Activated CD4-positive, alpha-beta T cell treated with anti-CD3 and anti-CD28 coated beads, Interleukin-2, amount 50 U/mL, for 24 hours (primary cell): ENCODE measurements at places on chromosomes 4 and X.

- DNase-seq: no peak
Observed at GRCh38 chr4:154254999-154255398, 236.6 kb downstream of the DCHS2 start.

GRCh38 chr4:108561116-108561515, 59.3 kb upstream of the RPL34 start:
- no peak for DNase-seq

- no peak for DNase-seq
Observed at GRCh38 chr4:162422312-162422711, 258.5 kb upstream of the FSTL5 start.

GRCh38 chr4:16521156-16521915, 295.1 kb upstream of the TAPT1 start:
- no peak for DNase-seq

GRCh38 chr4:87570290-87570805, 38.0 kb upstream of the DSPP start:
- no peak for DNase-seq

DNA sequence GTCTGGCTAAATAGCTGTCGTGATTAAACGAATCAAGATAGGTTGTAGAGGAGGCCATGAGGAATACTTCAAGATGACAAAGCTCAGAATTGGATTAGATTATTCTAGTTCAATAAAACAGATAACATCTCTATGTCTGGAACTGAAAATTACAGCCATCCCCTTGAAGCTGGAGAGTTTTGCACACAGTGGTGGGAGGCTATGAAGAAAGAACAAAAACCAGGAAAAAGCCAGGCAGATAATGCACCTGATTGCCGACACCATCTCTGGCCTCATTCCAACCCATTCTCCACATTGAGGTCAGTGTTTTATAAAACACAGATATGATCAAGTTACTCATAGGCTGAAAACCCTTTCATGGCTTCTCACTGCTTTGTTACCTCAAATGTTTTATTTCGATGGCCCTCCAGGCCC, 188.3 kb downstream of the RASL11B start:
- DNase-seq: no peak

- DNase-seq: no peak
Observed at GRCh38 chr4:25487155-25487554, 110.1 kb downstream of the ANAPC4 start.

- no peak for DNase-seq
Observed at GRCh38 chrX:19293606-19294325, 50.0 kb upstream of the PDHA1 start.

DNA sequence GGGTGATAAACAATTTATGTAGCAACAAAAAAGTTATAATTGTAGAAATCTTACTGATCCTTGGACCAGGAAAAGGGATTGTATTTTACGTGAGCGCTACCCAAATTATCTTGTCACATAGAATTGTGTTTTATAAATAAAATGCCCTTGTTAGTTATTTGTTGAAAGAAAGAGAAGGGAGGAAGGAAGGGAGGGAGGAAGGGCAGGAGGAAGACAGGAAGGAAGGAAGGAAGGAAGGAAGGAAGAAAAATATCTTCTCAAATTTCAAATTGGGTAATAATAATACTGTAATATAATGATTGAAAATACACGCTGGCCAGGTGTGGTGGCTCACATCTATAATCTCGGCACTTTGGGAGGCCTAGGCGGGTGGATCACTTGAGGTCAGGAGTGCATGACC, 206.2 kb upstream of the TLL1 start:
- DNase-seq: no peak

DNA sequence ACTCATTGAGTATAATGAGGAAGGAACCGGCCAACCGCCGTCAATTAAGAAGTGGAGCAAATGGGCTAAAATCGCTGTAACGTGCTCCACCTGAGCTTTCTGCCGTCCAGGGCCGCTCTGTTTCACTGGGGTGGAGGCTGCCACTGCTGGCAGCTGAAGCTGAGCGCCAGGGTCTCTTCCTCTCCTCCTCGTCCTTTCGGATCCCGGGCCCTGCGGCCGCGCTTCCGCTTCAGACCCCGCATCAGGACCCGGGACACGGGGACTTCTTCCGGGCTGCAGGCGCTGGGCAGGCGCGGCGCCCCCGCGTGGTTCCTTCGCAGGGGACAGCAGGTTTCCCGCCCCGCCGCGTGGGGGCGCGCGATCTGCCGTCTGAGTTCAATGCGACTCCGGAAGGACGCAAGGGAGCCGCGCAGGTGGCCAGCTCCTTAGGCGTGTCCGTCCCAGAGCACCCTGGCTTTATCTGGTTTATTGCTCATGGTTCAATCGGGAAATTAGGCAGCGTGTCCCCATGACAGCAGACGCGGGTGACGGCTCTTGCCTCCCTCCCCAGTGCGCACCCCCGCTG, 519.8 kb downstream of the TRIML1 start:
- no peak for DNase-seq

DNA sequence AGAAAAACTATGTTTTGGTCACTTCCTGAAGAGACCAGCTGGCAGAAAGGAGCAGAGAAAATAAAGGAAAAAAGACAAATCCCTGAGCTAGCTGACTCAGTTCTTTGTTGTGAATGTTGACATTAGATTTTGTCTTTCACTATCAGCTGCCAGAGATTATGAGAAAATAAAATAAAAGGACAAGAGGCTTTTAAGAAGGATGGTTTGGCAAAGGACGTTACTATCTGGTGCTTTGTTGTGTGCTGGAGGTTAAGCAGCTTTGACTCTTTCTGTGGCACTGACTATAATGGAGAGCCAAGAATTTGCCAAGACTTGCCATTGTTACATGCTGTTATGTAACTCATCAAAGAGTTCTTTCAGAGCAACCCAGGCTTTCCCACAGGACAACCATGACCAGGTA, 12.1 kb downstream of the ASB5 start:
- no peak for DNase-seq

DNA sequence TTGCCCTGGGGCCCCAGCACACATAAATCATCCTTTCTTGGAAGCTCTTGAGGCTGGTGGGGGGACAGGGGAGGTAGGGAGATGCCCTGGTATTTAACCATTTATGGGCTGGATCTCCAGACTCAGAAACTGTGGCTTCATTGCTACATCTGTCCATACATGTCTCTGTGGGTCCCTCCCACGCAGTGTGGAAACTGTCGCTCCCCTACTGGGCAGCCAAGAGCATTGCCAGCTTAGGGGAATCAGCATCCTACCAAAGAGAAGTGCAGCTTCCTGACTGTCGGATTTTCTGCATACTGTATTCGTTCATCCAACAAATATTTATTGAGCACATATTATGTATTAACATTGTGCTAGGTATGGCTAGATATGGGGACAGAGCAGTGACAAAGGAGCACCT, 3.7 kb downstream of the GRIPAP1 start:
- DNase-seq: no peak

DNA sequence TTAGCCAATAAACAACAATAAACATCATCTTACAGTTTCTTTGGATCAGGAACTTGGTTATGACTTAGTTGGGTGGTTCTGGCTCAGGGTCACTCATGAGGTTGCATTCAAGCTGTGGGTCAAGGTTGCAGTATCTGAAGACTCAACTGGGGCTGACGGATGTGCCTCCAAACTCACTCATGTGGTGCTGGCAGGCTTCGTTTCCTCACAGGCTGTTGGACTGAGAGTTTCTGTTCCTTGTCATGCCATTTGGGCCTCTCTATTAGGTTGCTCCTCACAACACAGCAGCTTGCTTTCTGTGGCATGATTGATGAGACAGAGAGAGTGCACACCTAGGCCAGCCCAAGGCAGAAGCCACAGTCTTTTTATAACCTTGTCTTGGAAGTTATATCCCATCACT, 20.7 kb downstream of the FRMPD3 start:
- no peak for DNase-seq

- no peak for DNase-seq
Observed at GRCh38 chr4:165612936-165613335, 234.1 kb downstream of the CPE start.

GRCh38 chrX:132488819-132489577, at the start of gene MBNL3:
TSS of gene MBNL3 (minus strand) at chrX:132489038. CDS start at chrX:132439611, 49,427 bp downstream.
- peak; percentile 35 for DNase-seq

DNA sequence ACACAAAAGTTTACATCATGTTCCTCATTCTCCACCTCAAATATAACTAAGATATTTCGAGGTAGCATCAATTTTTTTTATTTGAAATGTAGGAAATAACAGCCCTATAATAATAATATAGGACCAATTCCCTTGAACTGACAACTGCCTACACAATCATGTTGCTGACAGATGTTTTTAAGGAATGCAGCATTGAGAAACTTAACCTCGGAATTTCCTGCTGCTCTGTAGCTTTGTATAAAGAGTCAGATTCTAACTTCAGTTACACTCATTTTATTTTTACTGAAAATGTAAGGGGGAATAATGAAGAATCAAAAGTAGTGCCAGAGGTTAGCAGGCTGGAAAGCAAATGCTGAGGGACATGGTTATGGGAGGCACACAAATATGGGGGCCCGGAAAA, 235.8 kb downstream of the RBMX2 start:
- DNase-seq: no peak

GRCh38 chr4:36242629-36243354, 1.5 kb downstream of the ARAP2 start:
- DNase-seq: no peak

DNA sequence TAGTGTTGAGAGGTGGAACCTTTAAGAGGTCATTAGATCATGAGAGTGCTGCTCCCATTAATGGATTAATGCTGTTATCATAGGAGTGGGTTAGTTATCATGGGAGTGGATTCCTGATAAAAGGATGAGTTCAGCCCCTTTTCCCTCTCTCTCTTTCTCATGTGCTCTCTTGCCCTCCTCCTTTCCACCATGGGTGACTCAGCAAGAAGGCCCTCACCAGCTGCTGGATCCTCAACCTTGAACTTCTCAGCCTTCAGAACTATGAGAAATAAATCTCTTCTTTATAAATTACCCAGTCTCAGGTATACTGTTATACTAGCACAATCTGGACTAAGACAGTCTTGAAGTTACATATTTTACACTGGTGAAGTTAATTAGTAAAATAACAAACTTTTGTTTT, 10.0 kb upstream of the CDKL5 start:
- no peak for DNase-seq

DNA sequence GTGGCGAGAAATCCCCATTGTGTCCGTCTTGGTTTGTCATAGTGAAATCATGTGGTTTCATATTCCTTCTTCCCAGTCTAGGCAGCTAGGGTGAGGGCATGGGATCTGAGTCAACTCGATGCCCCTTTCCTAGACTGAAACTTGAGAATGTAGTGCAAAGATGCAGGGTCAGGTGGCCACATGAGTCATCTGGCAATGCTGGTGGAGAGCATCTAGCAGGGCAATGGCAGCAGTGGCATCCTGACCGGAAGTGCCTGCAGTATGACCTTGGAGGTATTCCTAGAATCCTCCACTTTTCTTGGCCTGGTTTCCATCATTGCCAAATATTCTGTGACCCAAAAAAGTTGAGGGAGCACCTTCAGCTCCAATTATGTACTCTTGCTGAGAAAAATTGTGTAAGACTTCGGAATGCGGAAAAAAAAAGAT, 39.1 kb upstream of the TMEM184C start:
- DNase-seq: no peak

DNA sequence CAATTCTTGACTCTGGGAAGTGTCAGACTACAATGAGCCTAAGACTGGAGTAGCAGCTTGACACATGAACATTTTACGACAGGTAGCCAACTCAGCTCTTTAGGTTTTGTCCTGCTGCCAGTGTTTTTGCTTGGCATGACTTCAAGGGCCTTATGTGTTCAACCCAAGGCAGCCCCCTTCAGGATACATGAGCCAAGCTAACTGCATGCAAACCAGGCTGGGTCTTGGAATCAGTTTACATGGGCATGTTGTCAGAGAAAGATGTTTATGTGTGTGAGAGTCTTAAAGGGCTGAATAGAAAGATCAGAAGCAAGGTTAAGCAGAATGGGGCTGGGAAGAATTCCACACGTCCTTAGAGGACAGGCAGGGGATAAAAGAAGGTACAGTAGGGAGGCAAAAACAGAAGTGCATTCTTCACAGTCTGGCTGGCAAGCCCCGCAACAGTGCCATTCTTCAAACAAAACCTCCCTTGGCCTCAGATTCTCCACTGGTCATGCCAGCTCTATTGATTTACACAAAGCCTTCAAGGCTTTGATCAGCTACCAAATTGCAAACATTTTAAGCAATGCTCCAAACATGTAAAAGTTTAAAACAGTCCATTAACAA, 97.3 kb downstream of the NKX6-1 start:
- no peak for DNase-seq

DNA sequence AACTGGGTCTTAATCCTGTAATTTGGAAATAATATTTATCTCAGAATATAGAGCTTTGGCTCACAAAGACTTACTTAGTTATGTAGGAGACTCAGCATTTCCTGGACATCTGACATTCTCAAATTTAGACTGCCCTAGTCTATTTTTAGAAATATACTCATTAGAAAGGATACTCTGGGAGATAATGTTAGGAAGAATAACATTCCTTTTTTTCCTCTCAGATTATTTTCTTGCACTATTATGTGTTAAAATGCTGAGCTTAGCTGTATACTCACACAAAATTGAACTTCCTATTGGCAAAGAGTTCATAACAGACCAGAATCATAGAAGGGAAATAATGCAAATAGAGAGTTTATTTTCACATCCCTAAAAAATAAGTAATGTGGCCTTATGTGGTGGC, 1424.9 kb upstream of the PCDH7 start:
- no peak for DNase-seq

- no peak for DNase-seq
Observed at GRCh38 chrX:105648732-105649131, 173.6 kb upstream of the NRK start.

DNA sequence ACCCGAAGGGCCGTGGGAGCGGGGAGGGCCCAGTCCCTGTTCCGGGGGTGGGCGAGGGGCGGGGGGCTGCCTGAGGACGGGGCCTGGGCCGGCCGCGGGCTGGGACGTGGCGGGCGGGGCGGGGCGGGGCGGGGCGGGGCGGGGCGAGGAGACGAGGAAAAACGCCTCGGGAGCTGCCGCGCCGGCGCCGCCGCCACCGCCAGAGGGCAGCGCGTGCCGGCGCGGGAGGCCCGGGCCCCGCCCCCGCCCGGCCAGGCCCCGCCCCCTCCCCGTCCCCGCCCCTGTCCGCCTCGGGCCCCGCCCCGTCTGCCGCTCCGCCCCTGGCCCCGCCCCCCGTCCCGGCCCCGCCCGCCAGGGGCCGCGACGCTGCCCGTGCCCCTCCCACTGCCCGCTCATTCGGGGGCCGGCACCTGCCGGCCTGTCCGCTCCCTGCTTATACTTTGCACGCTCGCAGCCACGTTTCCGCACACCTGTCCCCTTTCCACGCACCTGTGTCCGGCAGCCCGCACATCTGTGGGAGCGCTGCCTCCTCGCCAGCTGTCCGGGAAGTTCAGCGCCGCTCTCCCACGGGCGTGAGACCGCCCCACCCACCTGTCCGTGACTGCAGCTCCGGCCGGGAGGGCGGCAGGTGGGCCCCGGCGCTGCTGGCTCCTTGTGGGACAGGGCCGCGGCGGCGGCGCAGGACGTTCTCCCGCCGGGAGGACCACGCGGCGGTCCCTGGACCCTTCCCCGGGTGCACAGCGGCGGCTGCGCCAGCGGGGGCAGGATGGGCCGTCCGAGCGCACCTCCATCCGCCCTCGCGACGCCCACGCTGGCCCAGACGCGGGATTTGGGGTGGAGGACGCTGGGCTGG, 1.7 kb upstream of the FGFRL1 start:
- peak; percentile 49 for DNase-seq
